ENCODE measurements at places on chromosomes 12 and 14.

DNA sequence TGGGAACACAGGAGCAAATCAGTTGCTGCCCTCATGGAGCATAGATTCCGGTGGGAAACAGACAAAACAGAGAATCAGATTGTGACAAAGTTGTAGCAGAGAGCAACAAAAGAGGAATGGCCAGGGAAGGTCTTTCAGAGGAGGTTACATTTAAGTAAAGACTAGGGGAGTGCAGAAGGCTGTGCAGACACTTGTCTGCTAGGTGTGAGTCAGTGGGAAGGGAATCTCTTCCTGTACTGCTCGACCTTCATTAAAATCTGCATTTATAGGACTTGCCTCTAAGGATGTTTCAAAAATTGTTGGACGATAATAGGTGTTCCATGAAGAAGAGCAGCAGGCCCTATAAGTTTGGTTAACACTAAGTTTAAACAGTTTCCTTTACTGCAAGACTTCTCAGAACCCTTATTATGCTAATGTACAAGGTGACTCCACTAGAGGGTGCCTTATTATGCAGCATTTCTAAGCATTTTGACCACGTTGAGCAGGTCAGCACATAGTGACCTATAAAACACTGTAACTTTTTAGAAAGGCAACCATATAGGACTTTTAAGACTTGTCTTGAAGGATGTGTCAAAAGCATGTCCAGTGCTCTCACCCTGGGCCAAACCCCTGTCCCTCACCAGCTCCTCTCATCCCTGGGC, 91.8 kb upstream of the RIC8B start:
- DNase-seq = no peak

DNA sequence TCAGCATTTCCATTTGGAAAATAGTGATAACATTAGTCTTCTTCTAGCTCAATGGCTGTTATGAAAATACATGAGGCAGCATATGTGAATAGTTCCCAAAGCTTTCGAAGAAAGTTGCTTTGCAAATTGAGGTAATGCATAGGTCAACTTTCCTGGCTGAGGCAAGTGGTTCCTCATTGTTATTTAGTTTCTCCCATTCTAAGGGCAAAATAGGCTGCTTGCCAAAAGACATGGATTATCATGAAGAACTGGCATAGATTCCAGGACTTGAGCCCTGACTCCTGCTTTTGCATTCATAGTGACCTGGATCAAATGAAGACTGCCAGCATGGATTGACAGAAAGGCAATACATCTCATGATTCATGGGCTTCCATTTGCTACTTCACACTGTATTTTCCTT, 35.7 kb downstream of the LRFN5 start:
- DNase-seq = no peak

DNA sequence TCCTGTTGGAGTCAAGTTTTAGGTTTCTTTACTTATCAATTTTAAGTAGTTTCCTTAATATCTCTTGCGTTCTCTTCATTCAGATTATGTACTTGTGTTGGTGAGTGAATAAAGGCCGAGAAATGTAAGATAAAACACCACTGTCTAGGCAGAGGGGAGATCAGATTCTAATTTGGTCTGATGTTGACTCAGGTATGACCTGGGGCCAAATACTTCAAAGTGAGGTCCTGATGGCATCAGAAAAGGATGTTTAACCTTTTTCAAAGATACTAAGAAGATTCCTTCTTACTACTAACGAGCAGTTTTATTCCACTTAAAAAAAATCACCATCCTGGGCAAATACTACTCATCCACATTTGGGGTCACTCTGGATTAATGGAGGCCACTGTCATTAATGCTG, 26.9 kb downstream of the APPL2 start:
- no peak for DNase-seq

GRCh38 chr12:87140262-87140661, 884.1 kb upstream of the MGAT4C start:
- DNase-seq = no peak

DNA sequence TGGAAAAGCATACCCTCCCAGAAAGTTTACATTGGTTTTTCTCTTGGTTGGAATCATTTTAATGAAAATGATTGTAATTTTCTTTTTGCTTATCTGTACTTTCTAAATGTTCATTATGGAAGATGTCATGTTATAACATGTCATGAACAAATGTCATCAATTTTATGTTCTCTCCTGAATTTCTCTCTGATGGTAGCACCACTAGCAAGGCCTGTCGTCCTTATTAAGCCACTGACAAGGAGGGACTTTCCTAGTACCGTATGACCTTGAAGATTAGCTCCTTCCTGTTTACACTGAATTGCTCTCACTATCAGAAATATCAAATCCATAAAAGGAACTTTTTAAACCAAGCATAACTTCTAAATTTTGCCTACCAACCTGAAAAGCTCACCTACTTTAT, 99.0 kb downstream of the ESR2 start:
- DNase-seq = no peak
